ENCODE measurements at places on chromosomes 1 and 21.

- H3K4me1 ChIP-seq, result no peaks in the 10 kb centered on the region
- H3K36me3 ChIP-seq, result no peaks in the 10 kb centered on the region
Observed at GRCh38 chr1:60071296-60071695, 2.3 kb downstream of the C1orf87 start.

GRCh38 chr1:92503043-92503925 lies 16.6 kb upstream of the GFI1 start:
- no peaks in the 10 kb centered on the region for H3K4me1 ChIP-seq
- no peak for DNase-seq
- no peak overlapping the region for H3K4me3 ChIP-seq
- no peaks in the 10 kb centered on the region for H3K36me3 ChIP-seq

- no peaks in the 10 kb centered on the region for H3K4me1 ChIP-seq
- no peaks in the 10 kb centered on the region for H3K36me3 ChIP-seq
- H3K27ac ChIP-seq, result no peak overlapping the region
Observed at GRCh38 chr1:214753236-214753852, 150.3 kb downstream of the CENPF start.

DNA sequence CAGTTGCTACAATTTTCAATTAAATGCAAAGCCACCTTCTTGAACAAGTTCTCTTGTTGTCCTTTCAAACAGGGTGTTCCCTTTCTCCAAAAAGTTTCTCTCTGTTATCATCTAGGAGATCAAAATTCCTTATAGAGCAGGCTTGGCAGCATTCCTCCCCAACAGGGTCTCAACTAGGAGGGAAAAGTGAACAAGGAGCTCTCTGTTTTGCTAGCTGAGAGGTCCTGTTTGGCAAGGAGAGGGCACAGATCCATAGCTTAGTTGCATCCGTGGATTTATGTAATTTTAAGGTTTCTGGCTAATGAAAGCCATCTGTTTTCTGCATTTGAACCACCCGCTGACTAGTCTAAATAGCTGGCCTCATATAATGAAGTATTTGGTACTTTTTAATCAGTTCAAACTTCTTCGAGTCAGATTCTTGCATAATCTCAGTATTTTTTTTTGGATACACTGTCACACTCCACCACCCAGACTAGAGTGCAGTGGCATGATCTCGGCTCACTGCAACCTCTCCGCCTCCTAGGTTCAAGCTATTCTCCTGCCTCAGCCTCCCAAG lies 54.0 kb downstream of the APP start:
- H3K4me1 ChIP-seq, result no peaks in the 10 kb centered on the region
- no peaks in the 10 kb centered on the region for H3K27me3 ChIP-seq
- DNase-seq, result no peak
- H3K36me3 ChIP-seq, result no peaks in the 10 kb centered on the region

DNA sequence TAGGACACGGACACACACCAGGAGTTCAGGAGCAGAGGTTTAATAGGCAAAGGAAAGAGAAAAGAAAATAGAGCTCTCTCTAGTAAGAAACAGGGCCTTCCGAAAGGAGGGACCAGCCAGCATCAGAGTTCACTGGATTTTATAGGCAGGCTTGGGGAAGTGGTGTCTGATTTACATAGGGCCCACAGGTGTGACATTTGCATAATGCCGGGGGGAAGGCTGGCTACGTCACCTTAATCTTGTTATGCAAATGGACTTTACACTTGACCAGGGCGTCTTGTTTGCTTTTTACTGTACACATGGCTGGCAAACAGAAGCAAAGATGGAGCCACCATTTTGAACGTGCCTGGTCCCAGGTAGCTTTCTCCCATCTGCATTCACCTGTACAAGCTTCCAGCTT lies at the start of gene OR14A16:
Gene OR14A16 (minus strand): TSS at position 97 of the 400 bp plus-strand sequence. CDS start 8,390 bp downstream, outside the sequence.
- DNase-seq, result no peak
- no peaks in the 10 kb centered on the region for H3K4me1 ChIP-seq
- H3K4me3 ChIP-seq, result no peak within 1 kb of the TSS

DNA sequence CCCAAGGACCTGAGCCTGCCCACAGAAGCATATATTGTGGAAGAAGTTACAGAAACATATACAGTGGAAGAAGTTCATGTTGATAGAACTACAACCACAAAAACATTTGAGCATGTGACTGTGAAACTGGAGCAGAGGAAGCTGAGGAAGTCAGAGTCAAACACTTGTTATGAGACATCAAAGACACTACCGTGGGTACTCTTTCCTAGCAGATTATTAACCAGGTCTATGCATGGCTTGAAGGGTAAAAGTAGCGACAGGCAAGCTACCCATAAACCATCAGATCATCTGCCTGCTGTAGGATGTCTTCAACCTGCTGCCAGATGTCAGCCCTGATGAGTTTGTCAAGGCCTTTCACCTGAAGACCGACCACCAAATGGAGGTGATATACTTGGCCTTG lies 35.8 kb downstream of the IVNS1ABP start:
- H3K4me1 ChIP-seq, result peaks cover 38% of the 10 kb centered on the region
- DNase-seq, result no peak
- H3K4me3 ChIP-seq, result no peak overlapping the region
- no peaks in the 10 kb centered on the region for H3K27me3 ChIP-seq

GRCh38 chr1:119331915-119332314 lies 36.7 kb upstream of the HAO2 start:
- H3K27me3 ChIP-seq, result no peaks in the 10 kb centered on the region
- H3K36me3 ChIP-seq, result no peaks in the 10 kb centered on the region
- no peak overlapping the region for H3K27ac ChIP-seq
- DNase-seq, result no peak

Measured in effector memory CD4-positive, alpha-beta T cell (primary cell).